Activated T-helper 1 cell treated with anti-CD3 and anti-CD28 coated beads, Interleukin-2, amount 50 U/mL, for 16 hours (primary cell): ENCODE measurements at places on chromosomes 1 and 21.

- DNase-seq = no peak
Measured at GRCh38 chr1:74463333-74463988, 49.0 kb downstream of the LRRC53 start.

GRCh38 chr21:33883118-33883517 is 32.5 kb downstream of the ATP5PO start:
- no peak for DNase-seq

DNA sequence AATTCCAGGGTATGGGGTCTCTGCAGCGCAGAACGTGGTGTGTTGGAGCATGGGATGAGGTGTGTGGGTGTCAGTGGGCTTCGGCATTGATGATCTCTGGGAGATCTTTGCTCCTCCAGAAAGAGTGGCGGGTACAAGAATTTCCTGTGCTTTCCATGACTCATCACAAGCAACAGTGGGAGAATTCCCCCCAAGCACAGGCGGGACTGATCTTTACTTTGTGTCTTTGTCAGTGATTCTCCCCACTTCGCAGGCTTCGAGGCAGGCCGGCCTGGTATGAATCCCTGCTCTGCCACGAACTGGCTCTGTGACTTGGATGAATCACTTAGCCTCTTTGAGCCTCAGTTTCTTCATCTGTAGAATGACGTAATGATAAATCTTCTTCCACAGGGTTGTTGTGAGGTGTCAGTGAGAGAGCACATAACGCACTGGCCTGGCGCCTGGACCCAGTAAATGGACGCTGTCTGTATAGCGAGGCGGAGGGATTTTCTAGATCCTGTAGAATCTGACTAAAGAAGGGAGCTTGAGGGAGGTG is 2.0 kb downstream of the OPRD1 start:
- no peak for DNase-seq

DNA sequence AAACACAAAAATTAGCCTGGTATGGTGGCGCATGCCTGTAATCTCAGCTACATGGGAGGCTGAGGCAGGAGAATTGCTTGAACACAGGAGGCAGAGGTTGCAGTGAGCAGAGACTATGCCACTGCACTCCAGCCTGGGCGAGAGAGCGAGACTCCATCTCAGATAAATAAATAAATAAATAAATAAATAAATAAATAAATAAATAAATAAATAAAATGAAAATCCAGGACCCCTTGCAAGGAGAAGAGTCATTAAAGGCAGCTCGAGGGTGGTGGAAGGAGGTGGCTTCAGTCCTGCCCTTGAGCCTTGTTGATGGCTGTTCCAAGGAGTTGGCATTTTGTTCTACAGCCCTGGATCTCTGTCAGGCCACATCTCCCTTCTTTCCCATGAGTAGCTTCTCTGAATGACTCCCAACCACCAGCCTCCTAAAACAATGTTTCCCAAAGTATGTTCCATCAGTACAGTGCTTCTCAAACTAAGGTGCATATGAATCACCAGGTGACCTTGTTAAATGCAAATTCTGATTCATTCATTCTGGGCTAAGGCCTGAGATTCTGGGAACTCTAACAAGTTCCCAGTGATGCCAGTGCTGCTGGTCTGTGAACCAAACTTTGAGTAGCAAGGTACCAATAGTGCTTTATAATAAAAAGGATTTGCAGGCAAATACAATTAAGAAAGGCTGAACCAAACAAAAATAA is 99.0 kb downstream of the KCNN3 start:
- no peak for DNase-seq

GRCh38 chr1:212515329-212515760 is 82.6 kb downstream of the NENF start:
- no peak for DNase-seq

DNA sequence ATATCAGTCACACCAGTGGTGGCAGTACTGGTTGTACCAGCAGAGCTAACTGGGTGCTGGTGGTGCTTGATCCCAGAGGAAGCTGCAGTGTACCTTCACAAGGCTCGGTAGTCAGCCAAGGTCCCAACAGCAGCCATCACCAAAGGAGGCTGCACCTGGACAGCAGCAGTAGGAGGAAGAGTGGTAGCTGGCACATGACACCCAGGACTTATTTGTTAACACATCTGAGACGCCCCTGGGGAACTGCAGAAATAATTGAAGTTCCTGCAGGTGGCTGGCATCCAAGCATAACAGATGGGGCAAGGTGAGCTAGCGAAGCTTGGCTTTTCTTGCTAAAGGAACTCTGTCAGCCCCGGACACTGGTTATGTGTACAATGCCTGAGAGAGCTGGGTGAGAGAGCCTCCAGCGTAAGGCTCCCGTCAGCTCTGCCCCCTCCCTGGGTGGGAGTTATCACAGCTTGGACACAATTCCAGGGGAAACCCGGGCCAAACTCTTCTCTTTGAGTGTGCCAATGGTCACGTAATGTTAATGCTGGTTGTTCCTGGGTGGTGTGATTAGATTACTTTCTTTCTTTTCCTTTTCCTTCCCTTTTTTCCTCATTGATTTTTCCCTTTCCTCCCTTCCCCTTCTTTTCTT is 29.1 kb upstream of the PARP1 start:
- no peak for DNase-seq

- DNase-seq = no peak
Measured at GRCh38 chr1:53502641-53503432, 43.6 kb downstream of the DMRTB1 start.

DNA sequence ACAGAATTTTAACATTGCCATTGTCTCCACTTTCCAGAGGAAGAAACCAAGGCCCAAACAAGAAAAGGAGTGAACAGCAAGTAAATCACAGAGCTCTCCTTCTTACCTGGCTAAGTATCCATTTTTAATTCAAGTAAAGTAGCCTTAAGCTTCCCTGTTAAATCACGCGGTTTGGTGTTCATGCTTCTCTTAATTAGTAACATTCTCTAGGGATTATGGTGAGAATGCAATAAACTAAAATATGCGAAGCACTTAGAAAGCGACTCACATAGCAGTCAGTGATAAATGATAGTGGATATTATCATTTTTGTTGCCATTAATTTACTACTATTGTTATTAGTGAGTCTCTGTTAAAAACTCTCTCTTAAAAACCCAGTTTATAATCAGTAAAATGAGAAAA is 630.5 kb upstream of the TMPRSS15 start:
- no peak for DNase-seq

GRCh38 chr1:211816586-211816985 is 14.0 kb downstream of the LPGAT1 start:
- DNase-seq = no peak

DNA sequence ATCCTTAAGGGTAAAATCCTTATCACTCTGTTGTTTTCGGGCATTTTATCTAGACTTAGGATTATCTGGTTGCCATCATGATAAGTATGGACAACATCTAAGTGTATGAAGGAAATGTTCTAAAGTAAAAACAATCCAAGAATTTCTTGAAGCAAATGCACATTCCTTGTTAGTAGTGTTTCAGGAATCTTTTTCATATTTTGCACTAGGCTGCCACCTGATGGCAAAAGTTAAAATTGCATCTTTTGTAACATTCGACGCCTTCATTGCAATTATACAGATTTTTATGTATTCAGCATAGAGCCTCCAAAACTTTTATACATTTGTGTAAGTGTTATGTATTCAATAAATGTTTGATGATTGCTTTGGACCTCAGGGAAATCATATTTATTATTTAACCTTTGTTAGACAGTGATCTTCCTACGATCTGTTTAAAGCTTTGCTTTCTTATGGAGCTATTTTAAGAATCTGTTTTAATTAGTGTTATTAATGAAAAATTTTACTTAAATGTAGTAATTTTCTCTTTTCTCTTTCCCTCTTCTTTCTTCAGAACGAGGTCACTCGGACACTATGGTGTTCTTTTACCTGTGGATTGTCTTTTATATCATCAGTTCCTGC is 49.4 kb upstream of the KIAA1614 start:
- DNase-seq = no peak

- no peak for DNase-seq
Measured at GRCh38 chr1:185152187-185152767, 4.5 kb downstream of the TRMT1L start.

DNA sequence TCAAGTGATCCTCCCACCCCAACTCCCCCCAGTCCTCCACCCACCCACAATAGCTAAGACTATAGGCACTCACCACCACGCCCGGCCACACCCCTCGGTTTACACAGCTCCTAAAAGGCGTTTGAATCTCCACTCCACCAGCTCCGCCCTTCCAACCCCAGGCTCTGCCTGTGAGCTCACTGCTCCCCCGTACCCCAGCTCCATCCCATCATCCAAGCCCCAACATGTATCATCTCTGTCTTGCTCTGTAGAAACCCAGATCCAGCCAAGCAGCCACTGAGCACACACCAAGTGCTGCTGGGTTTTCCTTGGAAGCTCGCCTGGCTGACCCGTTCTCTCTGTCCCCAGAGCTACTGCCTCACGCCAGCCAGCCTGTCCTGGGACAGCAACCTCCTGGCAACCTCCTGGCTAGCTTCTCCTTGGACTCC is 12.0 kb upstream of the S100A2 start:
- DNase-seq = no peak

- peak; percentile 35 for DNase-seq
Measured at GRCh38 chr1:156920233-156921052, at the start of gene LRRC71. TSS of gene LRRC71 (plus strand) at chr1:156920632. CDS start at chr1:156920804, 172 bp downstream.

- DNase-seq = no peak
Measured at GRCh38 chr1:173418107-173418985, 58.8 kb upstream of the PRDX6 start.

GRCh38 chr1:197910120-197910991 is 6.8 kb upstream of the LHX9 start:
- no peak for DNase-seq

- no peak for DNase-seq
Measured at GRCh38 chr1:230502306-230502705, 76.2 kb upstream of the PGBD5 start.

DNA sequence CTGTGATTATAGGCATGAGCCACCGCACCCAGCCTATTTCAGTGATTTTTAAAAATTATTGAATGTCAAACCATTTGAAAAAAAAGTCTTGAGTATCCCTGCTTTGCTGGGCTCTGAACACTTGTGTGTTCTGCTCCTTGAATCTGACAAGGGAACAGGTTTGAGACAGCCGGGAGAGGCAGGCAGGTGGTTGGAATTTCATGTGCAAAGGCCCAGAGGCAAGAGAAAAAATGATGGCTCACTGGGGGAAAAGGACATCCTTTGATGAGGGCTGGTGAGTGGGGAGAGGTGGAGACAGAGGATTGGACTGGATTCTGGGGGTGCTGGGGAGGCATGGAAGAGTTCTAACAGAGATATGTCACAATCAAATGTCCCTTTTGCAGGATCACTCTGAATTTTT is 13.1 kb upstream of the WASF2 start:
- DNase-seq = no peak

GRCh38 chr1:66374561-66375111 is 159.3 kb upstream of the SGIP1 start:
- no peak for DNase-seq

DNA sequence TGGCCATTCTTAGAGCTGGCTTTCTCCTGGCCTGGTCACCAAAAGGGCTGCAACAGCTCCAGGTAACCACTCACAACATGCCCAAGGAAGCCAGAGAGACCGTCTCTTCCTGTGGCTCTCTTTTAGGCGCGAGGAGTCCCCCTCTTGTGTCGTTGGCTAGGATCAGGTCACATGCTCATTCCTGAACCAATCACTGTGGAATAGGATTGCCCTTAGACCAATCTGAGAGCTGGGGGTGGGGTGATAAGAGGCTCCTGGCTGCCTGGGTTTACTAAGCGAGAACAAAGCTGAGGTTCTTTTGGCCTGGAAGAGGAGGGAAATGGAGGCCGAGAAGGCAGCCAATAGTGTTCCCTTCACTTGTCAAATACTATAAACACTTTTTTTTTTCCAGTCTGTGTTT is 452.1 kb upstream of the PROX1 start:
- no peak for DNase-seq

DNA sequence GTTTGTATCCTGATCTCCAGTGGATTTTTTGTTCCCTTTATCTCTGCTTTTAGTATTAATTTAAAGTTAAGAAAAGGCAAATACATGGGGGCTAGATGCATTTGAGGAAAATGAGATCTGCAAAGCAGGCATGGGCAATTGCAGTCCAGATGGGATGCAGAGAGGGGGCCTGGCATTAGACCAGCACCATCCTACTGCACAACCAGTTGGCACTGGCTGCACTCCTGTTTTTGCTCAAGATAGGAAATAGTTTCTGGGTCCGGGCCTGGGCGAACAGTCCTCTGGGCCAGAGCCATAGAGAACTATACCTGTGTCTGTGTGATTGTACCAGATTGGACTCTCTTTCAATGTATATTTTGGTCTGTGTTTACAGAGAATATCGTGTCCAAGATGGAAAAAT is 34.0 kb upstream of the LEPR start:
- DNase-seq = no peak

- no peak for DNase-seq
Measured at GRCh38 chr1:59199719-59200376, 97.0 kb upstream of the FGGY start.

- no peak for DNase-seq
Measured at GRCh38 chr1:167808104-167808503, 86.3 kb downstream of the MPZL1 start.
